ENCODE measurements at places on chromosomes 2 and 18. TPM values are rescaled to one million over a fixed set of nuclear protein-coding genes. Genes with fewer than 3 reads are reported as not detected.

Gene TRIM54
- not detected for total RNA-seq

Gene UGT1A3
- not detected for total RNA-seq

Gene CKAP2L
- 2.1 TPM for total RNA-seq

Gene DYNAP
- total RNA-seq = not detected

Gene SLC9A4
- not detected for total RNA-seq

Gene CNTNAP5
- total RNA-seq = not detected

Gene ACP1
- 112 TPM for total RNA-seq

Gene CASP8
- 26.8 TPM for total RNA-seq

Gene MAPK4
- not detected for total RNA-seq

Gene NT5C1B
- total RNA-seq = not detected

Gene RGPD3
- 0.37 TPM for total RNA-seq

Gene SALL3
- not detected for total RNA-seq

Gene TEKT4
- not detected for total RNA-seq

Gene SERPINB3
- total RNA-seq = not detected

Gene FBXO36
- 2.6 TPM for total RNA-seq

Gene SERPINB12
- not detected for total RNA-seq

Gene FSHR
- total RNA-seq = not detected

Gene WNT6
- total RNA-seq = not detected

Gene WNT10A
- total RNA-seq = not detected

Gene PID1
- 50.2 TPM for total RNA-seq

Gene STON1
- total RNA-seq = 14.5 TPM

Gene MPV17
- 107 TPM for total RNA-seq

Gene TDRD15
- total RNA-seq = not detected

Gene GULP1
- total RNA-seq = 42.5 TPM

Gene ST8SIA5
- not detected for total RNA-seq

Gene CD226
- total RNA-seq = 6.4 TPM

Gene STPG4
- total RNA-seq = 0.32 TPM

Gene PSMA8
- total RNA-seq = not detected

Gene LCT
- not detected for total RNA-seq

Gene ALPG
- total RNA-seq = not detected

Gene ANKRD30BL
- total RNA-seq = not detected

Gene PRKAG3
- not detected for total RNA-seq

Gene AP1S3
- total RNA-seq = 12.6 TPM

Gene KRTCAP3
- not detected for total RNA-seq

Gene SP3
- total RNA-seq = 81.3 TPM

Gene HTR2B
- total RNA-seq = 2.1 TPM

Gene IL1R1
- 25.5 TPM for total RNA-seq

Gene MC5R
- total RNA-seq = not detected

Gene OR6B2
- not detected for total RNA-seq

Data from smooth muscle cell of the umbilical artery (primary cell).